ENCODE measurements at places on chromosomes 5 and 9.

DNA sequence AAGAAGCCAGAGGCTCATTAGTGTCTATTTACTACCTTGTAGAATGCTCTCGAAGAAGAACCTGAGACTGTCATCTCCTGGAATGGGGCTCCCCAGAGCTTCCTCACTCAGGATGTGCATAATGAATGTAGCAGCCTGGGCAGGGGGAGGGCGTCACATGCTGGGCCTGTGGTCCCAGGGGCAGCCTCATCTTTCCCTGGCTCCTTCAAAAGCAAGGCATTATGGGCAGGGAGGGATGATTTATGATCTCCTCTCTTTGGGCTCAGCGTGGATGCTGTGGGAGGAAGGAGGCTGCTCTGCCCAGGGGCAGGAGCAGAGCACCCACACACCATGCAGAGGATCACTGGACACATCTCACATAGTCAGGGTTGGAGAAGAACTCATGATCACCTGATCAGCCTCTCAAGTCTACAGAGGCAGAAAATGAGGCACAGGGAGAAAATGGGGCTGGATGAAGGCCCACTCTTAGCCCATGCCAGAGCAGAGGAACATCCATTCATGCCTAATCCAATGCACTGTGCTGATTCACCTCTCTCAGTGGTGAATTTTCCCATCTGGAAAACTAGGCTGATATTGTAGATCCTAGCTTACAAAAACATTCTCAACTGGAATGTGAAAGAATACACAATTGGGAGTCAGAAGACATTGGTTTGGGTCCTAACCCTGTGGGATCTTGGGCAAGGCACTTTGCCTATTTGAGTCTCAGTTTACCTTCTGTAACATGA lies 173.7 kb downstream of the CARTPT start:
- no peak for DNase-seq

DNA sequence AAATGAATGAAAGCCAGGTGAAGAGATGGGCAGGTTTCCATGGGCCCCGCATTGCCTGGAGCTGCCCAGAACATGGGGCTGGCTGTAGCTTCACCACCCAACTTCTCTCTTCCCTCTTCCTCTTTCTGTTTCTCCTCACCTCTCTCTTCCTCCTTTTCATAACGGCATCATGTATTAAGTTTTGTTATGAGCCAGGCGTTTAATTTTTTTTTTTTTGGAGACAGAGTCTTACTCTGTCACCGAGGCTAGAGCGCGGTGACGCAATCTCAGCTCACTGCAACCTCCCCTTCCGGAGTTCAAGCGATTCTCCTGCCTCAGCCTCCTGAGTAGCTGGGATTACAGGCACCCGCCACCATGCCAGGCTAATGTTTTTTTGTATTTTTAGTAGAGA lies 13.0 kb upstream of the SPINK4 start:
- DNase-seq = peak; percentile 74

DNA sequence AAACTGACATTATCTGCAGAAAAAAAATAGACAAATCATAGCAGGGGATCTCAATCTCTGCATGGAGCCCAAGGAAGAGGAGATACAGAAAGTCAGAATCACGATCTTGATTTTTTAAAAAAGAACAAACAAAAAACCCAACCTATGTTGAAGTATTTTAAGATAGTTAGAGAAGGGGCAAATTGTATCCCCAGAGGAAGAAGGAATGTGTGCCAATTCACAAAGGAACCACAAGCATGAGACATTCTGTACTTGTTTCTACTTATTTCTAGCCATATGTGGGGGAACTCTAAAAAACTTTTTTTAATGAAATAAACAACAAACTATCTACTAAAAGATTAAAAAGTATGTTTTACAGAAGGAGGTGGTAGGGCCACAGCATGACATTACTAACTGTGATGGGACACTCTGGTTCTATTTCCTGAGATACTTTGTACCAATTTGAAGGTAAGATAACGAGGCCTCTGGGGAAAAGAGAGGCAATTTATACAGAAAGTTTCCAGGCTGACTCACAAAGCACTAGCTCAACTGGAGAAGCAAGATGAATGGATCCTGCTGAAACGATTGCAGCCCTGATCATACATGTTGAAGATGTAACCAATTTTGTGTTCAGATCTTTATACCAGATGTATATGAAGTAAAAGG lies 22.5 kb downstream of the RANBP3L start:
- no peak for DNase-seq

- no peak for DNase-seq
Observed at GRCh38 chr9:119689879-119690278, 320.6 kb upstream of the BRINP1 start.

GRCh38 chr9:83920469-83920926 lies 734 bp downstream of the KIF27 start:
- DNase-seq = no peak

Data from adrenal gland (tissue), 19 donors.